ENCODE measurements at places on chromosomes 16 and 17.

GRCh38 chr16:78463591-78463990 is 364.1 kb downstream of the WWOX start:
- no peak for DNase-seq

GRCh38 chr17:38536661-38537060 is 69.1 kb downstream of the SRCIN1 start:
- no peak for DNase-seq

DNA sequence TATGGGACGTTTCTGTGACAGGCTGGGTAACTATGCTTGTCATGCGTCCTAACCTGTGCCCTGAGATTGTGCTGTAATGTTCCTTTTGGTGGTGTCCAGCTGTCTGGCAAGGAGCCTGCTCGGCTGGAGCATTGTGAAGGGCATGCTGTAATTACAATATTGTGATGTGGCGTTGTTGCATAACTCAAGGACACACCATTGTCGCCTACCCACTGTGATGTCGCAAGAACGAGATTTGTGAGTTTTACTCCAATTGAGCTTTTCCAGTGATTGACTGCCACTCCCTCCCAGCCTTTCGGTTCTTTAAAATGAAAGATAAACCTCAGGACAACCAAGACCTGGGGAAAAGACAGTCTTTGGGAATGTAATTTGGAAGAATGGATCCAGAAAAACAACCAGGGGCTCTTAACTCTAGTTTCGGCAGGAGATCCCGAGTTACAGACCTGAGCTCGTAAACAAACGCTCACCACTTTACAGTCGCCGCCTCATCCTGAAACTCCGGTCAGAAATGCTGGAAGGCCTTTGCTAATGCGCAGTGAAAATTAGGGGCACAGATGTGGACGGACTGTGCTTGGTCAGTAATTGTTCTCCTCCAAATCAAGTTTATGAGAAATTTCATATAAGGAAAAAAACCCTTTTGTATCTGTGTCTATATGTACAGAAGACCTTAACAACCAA is 1.3 kb downstream of the ZNF750 start:
- no peak for DNase-seq

DNA sequence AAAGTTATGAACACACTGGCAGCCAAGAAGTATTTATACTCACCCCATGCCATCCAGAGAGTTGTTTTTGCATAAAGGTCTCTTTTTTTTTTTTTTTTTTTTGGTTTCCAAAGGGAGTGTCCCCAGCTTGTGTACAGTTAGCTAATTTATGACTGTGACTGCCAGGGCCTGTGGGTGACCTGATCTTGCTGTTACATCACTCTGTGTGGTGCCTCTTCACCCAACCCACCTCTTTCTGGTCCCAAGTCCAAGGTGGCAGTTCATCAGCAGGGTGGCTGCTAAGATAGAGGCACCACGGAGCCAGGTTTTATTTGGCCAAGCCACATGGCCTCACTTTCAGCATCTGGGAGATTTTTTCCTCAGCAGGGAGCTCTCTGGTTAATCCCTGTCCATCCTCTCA is at the start of gene NOS2:
Gene NOS2, minus strand, starts transcription at position 8 of the 400 bp plus-strand sequence. CDS start 1,720 bp downstream, outside the sequence.
- no peak for DNase-seq

GRCh38 chr17:10087355-10087754 is 111.1 kb downstream of the GAS7 start:
- no peak for DNase-seq
